ENCODE measurements at places on chromosomes 7 and 10. TPM values are rescaled to one million over a fixed set of nuclear protein-coding genes. Genes with fewer than 3 reads are reported as not detected.

PFKP gene
- total RNA-seq: 244 TPM

GCK gene
- total RNA-seq: not detected

ACSL5 gene
- total RNA-seq: 0.91 TPM

TAC1 gene
- total RNA-seq: not detected

BMI1 gene
- 116 TPM for total RNA-seq

GPC2 gene
- total RNA-seq: 7.4 TPM

PMPCB gene
- 104 TPM for total RNA-seq

OR6B1 gene
- total RNA-seq: not detected

PNLIP gene
- total RNA-seq: not detected

CARD11 gene
- total RNA-seq: 16.9 TPM

CDC123 gene
- 332 TPM for total RNA-seq

FKBP14 gene
- total RNA-seq: 13.4 TPM

CYCS gene
- total RNA-seq: 287 TPM

C7orf57 gene
- total RNA-seq: 0.62 TPM

CALML5 gene
- total RNA-seq: not detected

CALHM1 gene
- total RNA-seq: not detected

CCDC146 gene
- 1.2 TPM for total RNA-seq

PIK3AP1 gene
- 12.1 TPM for total RNA-seq

ERV3-1 gene
- total RNA-seq: 12.0 TPM

HOXA1 gene
- total RNA-seq: not detected

UFSP1 gene
- 1.8 TPM for total RNA-seq

CHN2 gene
- 2.3 TPM for total RNA-seq

GRM3 gene
- total RNA-seq: not detected

MXI1 gene
- 2.6 TPM for total RNA-seq

GRID2IP gene
- 0.22 TPM for total RNA-seq

ICA1 gene
- total RNA-seq: 6.5 TPM

PDZD7 gene
- total RNA-seq: 2.2 TPM

C10orf90 gene
- 0.57 TPM for total RNA-seq

PON1 gene
- total RNA-seq: not detected

NOS3 gene
- total RNA-seq: 0.74 TPM

AASS gene
- total RNA-seq: 18.9 TPM

PPP1R17 gene
- not detected for total RNA-seq

SLC26A3 gene
- total RNA-seq: not detected

CYP3A4 gene
- not detected for total RNA-seq

GATA3 gene
- total RNA-seq: 0.46 TPM

ELFN1 gene
- 5.3 TPM for total RNA-seq

DRGX gene
- not detected for total RNA-seq

MSS51 gene
- total RNA-seq: 0.60 TPM

ITGA8 gene
- total RNA-seq: 1.9 TPM

ZNF438 gene
- total RNA-seq: 5.1 TPM

TEX47 gene
- total RNA-seq: not detected

COBL gene
- 1.6 TPM for total RNA-seq

LRRC61 gene
- 0.67 TPM for total RNA-seq

GPR15LG gene
- total RNA-seq: not detected

GIMAP2 gene
- total RNA-seq: 3.0 TPM

TMEM139 gene
- total RNA-seq: 3.0 TPM

PPP1R3A gene
- total RNA-seq: not detected

PON3 gene
- total RNA-seq: not detected

OR2A42 gene
- total RNA-seq: not detected

GARIN1A gene
- not detected for total RNA-seq

PLPP4 gene
- total RNA-seq: 11.7 TPM

TMEM178B gene
- 0.50 TPM for total RNA-seq

WBP1L gene
- 19.1 TPM for total RNA-seq

SOSTDC1 gene
- total RNA-seq: not detected

ARMC3 gene
- total RNA-seq: 0.31 TPM

SGCE gene
- total RNA-seq: 24.0 TPM

NPC1L1 gene
- not detected for total RNA-seq

CLDN12 gene
- total RNA-seq: 35.8 TPM

Data from A172 (cell line).